Panc1 (cell line): ENCODE measurements at places on chromosomes 4 and X.
A peak's percentile ranks its signal among the peaks of the same experiment; 100 is the strongest.

- H3K4me3 ChIP-seq = no peak overlapping the region
- H3K27me3 ChIP-seq = no peaks in the 10 kb centered on the region; the same call in none of the 2 replicates
- H3K36me3 ChIP-seq = no peaks in the 10 kb centered on the region
- H3K4me1 ChIP-seq = no peaks in the 10 kb centered on the region
These were observed 3.0 kb downstream of the MEPE start for GRCh38 chr4:87835743-87836142.

DNA sequence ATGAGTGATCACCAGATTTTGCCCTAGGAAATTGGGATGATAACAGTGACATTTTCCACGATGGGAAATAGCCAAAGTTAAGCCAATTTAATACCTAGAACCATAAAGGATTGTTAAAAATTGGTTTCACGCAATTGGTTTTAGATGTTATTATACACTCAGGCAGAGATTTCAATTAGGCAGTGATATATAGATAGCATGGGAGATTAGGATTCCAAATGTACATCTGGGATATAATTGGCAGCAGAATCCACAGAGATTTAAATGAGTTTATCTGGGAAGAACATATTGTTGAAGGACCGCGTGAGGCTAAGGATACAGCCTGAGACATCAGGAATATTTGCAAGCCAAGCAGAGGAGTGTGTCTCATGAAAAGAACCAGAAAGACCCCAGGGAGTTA lies 351.6 kb downstream of the GPM6A start:
- H3K27me3 ChIP-seq = no peaks in the 10 kb centered on the region
- no peak overlapping the region for H3K27ac ChIP-seq
- no peaks in the 10 kb centered on the region for H3K36me3 ChIP-seq
- no peaks in the 10 kb centered on the region for H3K4me1 ChIP-seq
- H3K4me3 ChIP-seq = no peak overlapping the region
- no peak for DNase-seq

- H3K4me1 ChIP-seq = no peaks in the 10 kb centered on the region
- no peaks in the 10 kb centered on the region for H3K36me3 ChIP-seq
- H3K27ac ChIP-seq = no peak overlapping the region
- H3K27me3 ChIP-seq = no peaks in the 10 kb centered on the region
These were observed 20.6 kb downstream of the SH3D19 start for GRCh38 chr4:151304755-151305154.

DNA sequence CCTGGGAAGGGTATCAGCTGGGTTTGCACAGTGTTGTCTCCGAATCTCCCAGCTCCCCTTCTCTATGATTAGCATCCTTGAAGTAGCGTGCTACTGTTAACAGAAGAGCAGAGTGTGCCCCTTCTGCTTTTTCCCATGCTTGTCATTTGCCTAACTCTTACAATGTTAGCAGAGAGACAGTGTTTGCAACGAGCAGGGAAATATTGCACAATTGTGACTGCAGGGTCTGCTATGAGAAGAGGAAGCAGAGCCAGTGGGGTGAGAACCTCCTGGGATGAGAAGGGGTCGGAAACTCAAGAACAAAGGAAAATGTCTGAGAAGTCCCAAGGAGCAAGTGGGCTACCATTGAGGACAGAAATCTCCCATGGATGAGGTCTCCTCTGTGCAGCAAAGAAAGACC lies 7.8 kb upstream of the CHRNA9 start:
- peak overlapping the region; percentile 12; the same call in 1 of the 2 replicates for H3K27ac ChIP-seq
- no peaks in the 10 kb centered on the region for H3K36me3 ChIP-seq
- no peak for DNase-seq
- no peaks in the 10 kb centered on the region for H3K27me3 ChIP-seq
- peaks cover 6% of the 10 kb centered on the region; the same call in 1 of the 2 replicates for H3K4me1 ChIP-seq

- no peaks in the 10 kb centered on the region for H3K4me1 ChIP-seq
- H3K36me3 ChIP-seq = no peaks in the 10 kb centered on the region
- DNase-seq = no peak
- H3K27ac ChIP-seq = no peak overlapping the region
These were observed 87.3 kb upstream of the CPEB2 start for GRCh38 chr4:14915018-14915417.

GRCh38 chr4:34676400-34676799 lies 1567.9 kb downstream of the ARAP2 start:
- H3K4me1 ChIP-seq = no peaks in the 10 kb centered on the region
- no peak overlapping the region for H3K27ac ChIP-seq
- no peaks in the 10 kb centered on the region for H3K36me3 ChIP-seq
- DNase-seq = no peak

- H3K27me3 ChIP-seq = no peaks in the 10 kb centered on the region
- H3K27ac ChIP-seq = no peak overlapping the region
- no peak for DNase-seq
- H3K4me1 ChIP-seq = no peaks in the 10 kb centered on the region
These were observed 58.7 kb upstream of the MAML3 start for GRCh38 chr4:140212646-140213045.

DNA sequence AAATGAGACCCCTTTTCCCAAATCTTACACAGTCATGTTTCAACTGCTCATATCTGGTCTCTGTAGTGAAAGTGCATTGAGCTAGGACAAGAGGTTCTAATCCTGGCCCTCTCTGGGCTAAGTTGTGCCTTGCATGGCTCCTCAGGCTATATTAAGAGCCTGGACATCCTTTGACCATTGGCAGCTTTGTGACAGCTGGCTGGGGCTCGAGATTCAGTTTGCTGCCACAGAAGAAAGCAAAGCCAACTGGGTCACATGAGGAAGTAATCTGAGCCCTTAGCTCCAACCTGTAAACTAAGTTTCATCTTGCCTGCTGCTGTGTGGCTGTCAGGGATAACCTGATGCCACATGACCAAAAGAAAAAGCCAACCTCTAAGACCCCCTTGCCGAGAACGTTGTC lies 51.8 kb upstream of the JADE1 start:
- DNase-seq = no peak
- no peak overlapping the region for H3K4me3 ChIP-seq
- no peaks in the 10 kb centered on the region for H3K36me3 ChIP-seq
- no peaks in the 10 kb centered on the region for H3K27me3 ChIP-seq
- H3K4me1 ChIP-seq = no peaks in the 10 kb centered on the region
- H3K27ac ChIP-seq = no peak overlapping the region

GRCh38 chr4:61407642-61408618 lies 207.8 kb downstream of the ADGRL3 start:
- H3K27ac ChIP-seq = no peak overlapping the region
- H3K27me3 ChIP-seq = no peaks in the 10 kb centered on the region
- no peaks in the 10 kb centered on the region for H3K36me3 ChIP-seq
- no peak overlapping the region for H3K4me3 ChIP-seq
- DNase-seq = no peak
- H3K4me1 ChIP-seq = no peaks in the 10 kb centered on the region

- DNase-seq = no peak
- H3K4me1 ChIP-seq = no peaks in the 10 kb centered on the region; the same call in 1 of the 2 replicates
- H3K27me3 ChIP-seq = no peaks in the 10 kb centered on the region
- H3K27ac ChIP-seq = peak overlapping the region; percentile 61; the same call in 1 of the 2 replicates
These were observed 519 bp downstream of the SLC25A4 start for GRCh38 chr4:185143601-185143969.

DNA sequence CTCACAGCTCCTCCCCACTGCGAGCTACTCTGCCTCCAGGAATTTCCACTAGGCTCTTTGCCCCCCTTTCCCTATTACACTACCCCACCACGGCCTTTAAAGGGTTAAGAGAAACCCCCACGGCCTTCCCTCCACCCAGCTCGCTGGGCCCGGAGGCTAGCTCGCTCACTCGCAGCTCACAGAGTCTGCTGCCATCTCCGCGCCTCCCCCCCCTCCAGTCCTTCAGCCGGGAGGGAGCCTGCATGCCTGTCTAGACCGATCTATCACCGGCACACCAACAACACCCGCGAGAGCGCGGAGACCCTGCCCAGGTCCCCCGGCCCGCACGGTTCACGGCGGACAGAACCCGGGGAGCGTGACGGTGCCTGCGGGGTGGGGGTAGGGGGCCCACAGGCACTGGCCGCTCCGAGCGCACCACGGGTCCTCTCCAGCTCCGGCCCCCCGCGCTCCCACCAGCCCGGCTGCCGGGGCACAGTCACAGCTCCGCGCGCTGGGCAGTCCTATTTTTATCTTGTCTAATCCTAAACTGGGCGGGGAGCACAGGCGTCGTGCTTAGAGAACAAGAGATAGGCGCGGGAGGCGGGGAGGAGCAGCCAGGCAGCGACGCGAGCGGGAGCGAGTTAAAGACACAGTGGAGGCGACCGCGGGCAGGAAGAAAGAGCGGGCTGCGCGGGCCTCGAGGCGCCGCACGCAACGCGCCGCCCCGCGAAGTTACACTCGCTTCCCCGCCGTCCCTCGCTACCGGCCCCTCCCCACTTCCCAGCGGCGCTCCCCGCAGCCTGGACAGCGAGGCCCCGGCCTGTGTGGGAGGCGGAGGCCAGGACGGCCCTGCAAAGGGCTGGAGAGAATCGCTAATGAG lies 3.5 kb downstream of the BCOR start:
- no peak for DNase-seq
- no peaks in the 10 kb centered on the region for H3K36me3 ChIP-seq
- peak overlapping the region; percentile 73; the same call in 1 of the 2 replicates for H3K27ac ChIP-seq

DNA sequence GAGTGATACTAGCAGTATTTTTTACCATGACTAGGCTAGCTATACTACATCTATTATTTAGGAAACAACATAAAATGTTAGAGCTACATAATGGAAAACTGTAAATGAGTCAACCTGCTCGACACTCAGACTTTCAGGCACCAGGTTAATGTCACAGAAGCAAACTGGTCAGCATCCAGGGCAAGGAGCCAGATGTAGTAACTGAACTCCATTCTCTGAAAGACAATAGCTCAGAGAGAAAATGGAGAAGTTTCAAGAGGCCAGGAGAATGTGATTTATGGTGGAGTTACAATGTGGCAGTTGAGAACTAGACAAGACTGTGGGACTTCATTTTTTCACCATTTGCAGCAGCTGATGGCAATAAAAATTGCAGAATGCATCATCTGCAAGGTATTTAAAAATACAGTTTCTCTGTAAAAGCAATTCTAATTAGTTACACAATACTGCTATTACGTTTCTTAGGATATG lies 342.7 kb upstream of the PABPC4L start:
- no peaks in the 10 kb centered on the region for H3K4me1 ChIP-seq
- H3K27ac ChIP-seq = no peak overlapping the region
- H3K27me3 ChIP-seq = no peaks in the 10 kb centered on the region
- no peak for DNase-seq
- no peaks in the 10 kb centered on the region for H3K36me3 ChIP-seq

- no peaks in the 10 kb centered on the region for H3K36me3 ChIP-seq
- no peak overlapping the region for H3K27ac ChIP-seq
- no peak overlapping the region for H3K4me3 ChIP-seq
- no peaks in the 10 kb centered on the region for H3K4me1 ChIP-seq
- DNase-seq = no peak
These were observed 88.4 kb upstream of the NKX1-1 start for GRCh38 chr4:1494416-1495315.

DNA sequence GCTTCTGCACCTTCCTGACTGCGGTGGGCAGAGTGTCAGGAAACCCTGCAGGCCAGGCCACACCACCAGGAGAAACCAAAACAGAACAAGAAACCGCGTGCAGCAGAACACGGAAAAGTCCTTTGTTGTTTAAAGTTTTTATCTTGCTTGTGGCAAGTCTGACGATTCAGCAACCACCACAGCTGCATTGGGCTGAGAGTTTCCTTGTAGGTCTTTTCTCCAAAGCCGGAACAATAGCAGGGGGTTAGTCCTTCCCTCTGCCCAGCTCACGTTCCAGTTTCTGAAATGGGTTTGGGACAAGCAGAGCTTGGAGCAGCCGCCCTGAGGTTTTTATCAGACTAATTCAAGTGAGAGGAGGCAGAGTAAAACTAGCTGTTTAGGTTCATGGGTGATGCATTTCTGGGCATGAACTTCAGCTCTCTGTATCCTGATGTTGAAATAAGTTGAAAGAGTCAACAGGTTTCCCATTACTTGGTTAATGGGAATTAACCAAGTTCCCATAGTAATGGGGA lies 216.9 kb downstream of the PTTG2 start:
- no peak for DNase-seq
- no peaks in the 10 kb centered on the region for H3K36me3 ChIP-seq
- no peaks in the 10 kb centered on the region for H3K27me3 ChIP-seq
- no peak overlapping the region for H3K27ac ChIP-seq
- H3K4me1 ChIP-seq = no peaks in the 10 kb centered on the region

GRCh38 chr4:89834486-89835209 lies 2.3 kb downstream of the SNCA start:
- no peak overlapping the region for H3K27ac ChIP-seq
- no peaks in the 10 kb centered on the region; the same call in 1 of the 2 replicates for H3K36me3 ChIP-seq
- H3K4me3 ChIP-seq = no peak overlapping the region
- no peak for DNase-seq
- H3K27me3 ChIP-seq = peaks cover 5% of the 10 kb centered on the region

GRCh38 chr4:17915439-17915838 lies 104.7 kb downstream of the NCAPG start:
- no peak overlapping the region for H3K27ac ChIP-seq
- H3K4me1 ChIP-seq = no peaks in the 10 kb centered on the region
- no peak overlapping the region for H3K4me3 ChIP-seq
- H3K36me3 ChIP-seq = no peaks in the 10 kb centered on the region
- no peak for DNase-seq

- H3K27me3 ChIP-seq = no peaks in the 10 kb centered on the region
- H3K4me1 ChIP-seq = no peaks in the 10 kb centered on the region
- H3K27ac ChIP-seq = no peak overlapping the region
- no peak overlapping the region for H3K4me3 ChIP-seq
- H3K36me3 ChIP-seq = no peaks in the 10 kb centered on the region
- DNase-seq = no peak
These were observed 75.8 kb upstream of the IQCM start for GRCh38 chr4:149891426-149891825.

- H3K27me3 ChIP-seq = no peaks in the 10 kb centered on the region
- H3K4me1 ChIP-seq = no peaks in the 10 kb centered on the region
- no peaks in the 10 kb centered on the region for H3K36me3 ChIP-seq
- H3K27ac ChIP-seq = no peak overlapping the region
These were observed 8.5 kb downstream of the PLAC1 start for GRCh38 chrX:134649770-134650169.

DNA sequence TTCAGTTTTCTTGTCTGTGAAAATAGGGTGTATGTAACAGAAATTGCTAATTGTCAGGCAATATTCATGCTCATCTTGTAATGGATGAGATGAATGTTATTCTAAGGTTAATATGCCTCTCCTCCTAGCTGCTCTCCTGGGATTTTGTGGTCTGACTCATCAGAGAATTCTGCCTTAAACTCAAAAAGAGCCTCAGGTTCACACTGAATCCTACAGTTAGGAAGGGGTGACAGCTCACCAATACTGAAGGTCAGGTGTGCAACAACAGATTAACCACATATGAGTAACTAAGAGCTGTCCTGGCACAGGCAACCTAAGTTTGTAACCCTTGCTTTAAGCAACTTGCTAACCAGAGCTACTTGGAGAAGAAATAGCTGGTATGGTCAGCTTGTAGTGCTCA lies 197.7 kb downstream of the SPATA18 start:
- H3K4me1 ChIP-seq = no peaks in the 10 kb centered on the region
- no peaks in the 10 kb centered on the region for H3K36me3 ChIP-seq
- H3K4me3 ChIP-seq = no peak overlapping the region
- no peak for DNase-seq

- H3K4me1 ChIP-seq = no peaks in the 10 kb centered on the region
- H3K36me3 ChIP-seq = no peaks in the 10 kb centered on the region
- H3K27ac ChIP-seq = no peak overlapping the region
- DNase-seq = no peak
- no peaks in the 10 kb centered on the region; the same call in 1 of the 2 replicates for H3K27me3 ChIP-seq
- H3K4me3 ChIP-seq = no peak overlapping the region
These were observed 103.0 kb downstream of the ZNF518B start for GRCh38 chr4:10354225-10354624.

- H3K27me3 ChIP-seq = no peaks in the 10 kb centered on the region
- no peak overlapping the region for H3K27ac ChIP-seq
- no peaks in the 10 kb centered on the region for H3K4me1 ChIP-seq
- no peak overlapping the region for H3K4me3 ChIP-seq
These were observed 33.5 kb downstream of the GUCY2F start for GRCh38 chrX:109448282-109448938.
